ENCODE measurements at places on chromosomes 12 and 14.

GRCh38 chr12:89160716-89161123 is 191.6 kb downstream of the DUSP6 start:
- peak; percentile 55 for DNase-seq

DNA sequence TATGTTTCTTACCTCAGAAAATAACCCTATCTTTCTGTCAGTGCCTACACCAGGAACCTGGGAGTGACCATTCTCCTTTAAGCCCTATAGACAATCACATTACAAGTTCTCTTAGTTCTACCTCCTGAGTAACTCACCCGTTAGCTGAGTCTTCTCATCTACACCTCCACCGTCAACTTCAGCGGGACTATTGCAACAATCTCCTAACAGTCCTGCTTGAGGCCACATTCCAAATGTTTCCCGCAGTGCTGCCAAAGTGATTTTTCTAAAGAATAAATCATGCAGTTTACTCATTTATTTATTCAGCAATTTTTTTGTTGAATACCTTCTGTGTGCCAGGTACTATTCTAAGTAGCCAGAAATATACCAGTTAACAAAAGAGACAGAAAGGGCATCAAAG is 285.0 kb upstream of the GRIP1 start:
- no peak for DNase-seq

GRCh38 chr14:106652494-106652893 is 1126.1 kb downstream of the TMEM121 start:
- DNase-seq, result no peak

DNA sequence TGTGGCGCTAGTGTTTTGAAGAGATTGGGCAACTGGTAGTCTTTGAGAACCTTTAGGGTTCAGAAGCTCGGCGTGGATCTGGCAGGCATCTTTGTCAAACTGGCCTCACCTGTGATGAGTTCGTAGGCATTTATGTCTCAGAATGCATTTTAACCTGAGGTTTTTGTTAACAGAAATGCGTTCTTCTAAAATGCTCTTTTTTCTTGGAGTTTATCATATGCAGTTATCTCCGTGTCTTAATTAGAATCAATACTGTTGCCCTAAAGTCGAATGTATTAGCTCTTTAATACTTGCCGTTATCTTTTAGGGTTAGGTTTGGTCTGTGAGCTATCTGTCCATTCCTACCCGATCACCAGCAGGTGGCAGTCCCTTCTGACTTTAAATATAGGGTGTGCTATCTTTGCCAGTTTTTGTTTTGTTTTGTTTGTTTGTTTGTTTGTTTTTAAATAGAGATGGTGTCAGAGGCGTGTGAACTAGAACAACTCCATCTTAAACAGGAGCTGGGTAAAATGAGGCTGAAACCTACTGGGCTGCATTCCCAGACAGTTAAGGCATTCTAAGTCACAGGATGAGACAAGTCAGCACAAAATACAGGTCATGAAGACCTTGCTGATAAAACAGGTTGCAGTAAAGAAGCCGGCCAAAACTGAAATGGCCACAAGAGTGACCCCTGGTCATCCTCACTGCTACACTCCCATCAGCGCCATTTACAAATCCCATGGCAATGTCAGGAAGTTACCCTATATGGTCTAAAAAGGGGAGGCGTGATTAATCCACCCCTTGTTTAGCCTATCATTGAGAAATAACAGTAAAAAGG is 1.4 kb downstream of the ATF1 start:
- peak; percentile 65 for DNase-seq

DNA sequence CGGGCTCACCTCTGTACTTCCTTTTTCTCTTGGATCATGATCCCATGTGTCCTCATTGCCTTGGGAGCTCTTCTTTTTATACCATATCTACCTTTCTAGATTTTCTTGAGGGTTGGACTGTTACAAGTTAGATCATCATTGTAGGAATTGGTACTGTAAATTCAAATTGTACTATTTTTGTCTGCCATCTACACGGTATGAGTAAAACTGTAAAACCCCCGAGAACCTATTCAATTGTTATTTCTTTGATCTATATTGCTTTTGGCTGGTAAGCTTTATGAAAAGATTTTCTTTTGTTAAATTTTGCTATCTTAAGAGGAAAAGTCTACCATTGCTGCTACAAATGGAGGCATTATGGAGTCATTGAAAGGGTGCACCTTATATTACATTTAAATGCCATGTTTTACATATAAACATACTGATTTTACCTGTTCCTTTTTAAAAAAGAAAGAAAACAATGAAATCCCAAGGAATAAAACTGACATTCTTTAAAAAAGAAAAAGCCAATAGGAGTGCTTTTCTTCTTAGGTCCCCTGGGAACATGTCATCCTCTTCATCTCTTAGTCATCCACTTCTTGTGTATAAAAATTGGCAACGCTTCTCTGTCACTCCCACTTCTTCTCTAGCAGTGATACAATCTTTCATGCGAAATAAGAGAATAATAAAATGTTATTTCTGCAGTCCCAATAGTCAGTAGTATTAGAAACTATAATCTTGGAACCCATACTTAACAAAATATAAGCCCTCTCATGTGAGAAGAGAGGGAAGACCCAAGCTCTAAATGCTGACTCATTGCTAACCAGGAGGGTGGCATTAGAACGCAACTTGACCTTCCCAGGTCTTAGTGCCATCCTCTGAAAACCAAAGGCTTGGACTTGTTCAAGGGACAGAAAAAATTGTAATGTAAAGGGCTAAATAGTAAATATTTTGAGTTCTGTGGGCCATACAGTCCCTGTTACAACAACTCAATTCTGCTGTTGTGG is 20.4 kb downstream of the RGS6 start:
- DNase-seq, result no peak

DNA sequence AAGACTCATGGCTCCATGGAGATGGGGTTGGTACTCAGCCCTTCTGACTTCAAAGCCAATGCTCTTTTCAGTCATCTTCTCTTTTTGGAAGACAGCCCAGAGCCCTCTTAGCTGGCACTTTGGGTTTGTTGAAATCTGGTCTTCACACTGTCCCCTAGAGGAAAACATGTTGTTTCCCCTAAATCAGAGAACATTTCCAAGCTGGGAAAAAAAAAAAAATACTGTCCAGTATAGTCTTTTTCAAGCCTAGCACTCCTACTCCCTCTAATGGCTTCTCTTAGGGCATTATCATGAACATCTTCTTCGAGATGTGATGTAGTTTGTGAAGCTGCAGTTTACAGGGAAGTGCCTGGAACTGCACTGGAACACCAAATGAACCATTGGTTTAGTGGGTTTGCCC is 3.0 kb upstream of the ZC3H14 start:
- DNase-seq, result no peak

GRCh38 chr12:121003650-121004049 is 12.6 kb downstream of the C12orf43 start:
- no peak for DNase-seq

- no peak for DNase-seq
Measured at GRCh38 chr14:66315548-66315947, 170.6 kb upstream of the CCDC196 start.

- DNase-seq, result no peak
Measured at GRCh38 chr12:79364197-79364596, 326.6 kb downstream of the PAWR start.

- DNase-seq, result peak; percentile 77
Measured at GRCh38 chr12:25364529-25365339, 114.0 kb upstream of the KRAS start.

GRCh38 chr12:88591343-88591742 is 11.1 kb upstream of the KITLG start:
- no peak for DNase-seq

- DNase-seq, result no peak
Measured at GRCh38 chr14:90405755-90406154, 8.9 kb downstream of the CALM1 start.

GRCh38 chr12:3595721-3596120 is 104.7 kb downstream of the PRMT8 start:
- no peak for DNase-seq

- DNase-seq, result no peak
Measured at GRCh38 chr12:28866296-28866695, 282.8 kb upstream of the FAR2 start.

- no peak for DNase-seq
Measured at GRCh38 chr12:121715862-121716435, 3.4 kb downstream of the TMEM120B start.

- DNase-seq, result no peak
Measured at GRCh38 chr14:95197551-95197950, 40.2 kb upstream of the DICER1 start.

DNA sequence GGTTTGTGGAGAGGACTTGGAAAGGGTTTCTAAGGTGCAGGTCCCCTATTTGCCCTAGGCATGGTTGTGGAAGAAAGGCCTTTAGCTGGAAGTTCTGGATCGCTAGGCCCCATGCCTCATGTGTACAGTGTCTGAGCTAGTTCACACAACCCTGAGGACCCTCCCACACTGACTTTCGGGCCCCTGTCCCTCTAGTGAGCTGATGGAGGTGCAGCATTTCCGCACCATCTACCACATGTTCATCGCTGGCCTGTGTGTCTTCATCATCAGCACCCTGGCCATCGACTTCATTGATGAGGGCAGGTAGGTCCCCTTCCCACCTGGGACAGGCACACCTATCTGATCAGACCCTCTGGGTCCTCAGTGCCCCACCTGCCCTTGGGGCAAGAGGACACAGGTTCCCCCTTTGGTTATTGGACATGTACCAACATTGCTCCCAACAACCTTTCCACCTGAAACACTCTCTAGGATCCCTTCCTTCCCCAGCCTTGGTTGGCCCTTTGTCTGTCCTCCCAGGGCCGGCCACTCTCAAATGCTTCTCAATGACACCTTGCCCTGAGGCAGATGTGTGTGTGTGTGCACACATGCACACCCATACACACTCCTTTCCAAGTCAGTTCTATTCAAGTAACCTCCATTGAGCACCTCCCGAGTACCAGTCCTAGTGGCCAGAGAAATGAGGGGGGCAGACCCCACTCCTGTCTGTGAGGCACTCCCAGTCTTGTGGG is 2.6 kb downstream of the SOAT2 start:
- DNase-seq, result no peak

DNA sequence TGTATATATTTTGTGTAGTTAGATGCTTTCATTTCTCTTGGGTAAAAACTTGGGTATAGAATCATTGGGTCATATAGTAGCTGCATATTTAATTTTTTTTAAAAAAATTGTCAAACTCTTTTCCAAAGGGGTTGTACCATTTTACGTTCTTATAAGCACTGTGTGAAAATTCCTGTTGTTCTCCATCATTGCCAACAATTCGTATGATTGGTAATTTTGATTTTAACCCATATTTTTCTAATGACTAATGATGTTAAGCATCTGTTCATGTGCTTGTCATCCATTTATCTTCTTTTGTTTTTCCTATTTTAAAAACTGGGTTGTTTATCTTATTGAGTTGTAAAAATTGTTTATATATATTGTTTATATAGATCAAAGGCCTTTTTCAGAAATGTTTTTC is 77.4 kb downstream of the OTOGL start:
- DNase-seq, result no peak

DNA sequence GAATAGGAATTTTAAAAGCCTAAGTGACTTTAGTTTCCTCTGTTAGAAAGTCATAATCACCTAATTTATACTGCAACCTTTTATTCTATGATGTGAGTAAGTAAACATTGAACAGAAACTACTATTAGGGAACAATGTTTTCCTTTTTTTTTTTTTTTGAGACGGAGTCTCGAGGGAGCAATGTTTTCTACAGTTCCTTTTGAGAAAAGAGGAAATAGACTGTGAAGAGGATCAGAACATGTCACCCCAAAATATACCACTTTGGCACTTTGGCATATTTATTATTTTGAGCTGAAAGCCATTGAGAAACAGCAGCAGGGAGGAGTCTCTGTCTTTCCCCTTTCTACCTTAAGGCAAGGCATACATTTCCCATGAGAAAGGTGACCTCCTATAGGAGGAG is 162.7 kb upstream of the CNOT2 start:
- DNase-seq, result no peak

GRCh38 chr14:54480830-54481562 is 7.8 kb downstream of the GMFB start:
- no peak for DNase-seq

GRCh38 chr12:132761032-132761920 is at the start of gene ANKLE2:
ANKLE2 (minus strand) TSS chr12:132761832; CDS start chr12:132761798, 34 bp downstream.
- peak; percentile 65 for DNase-seq

DNA sequence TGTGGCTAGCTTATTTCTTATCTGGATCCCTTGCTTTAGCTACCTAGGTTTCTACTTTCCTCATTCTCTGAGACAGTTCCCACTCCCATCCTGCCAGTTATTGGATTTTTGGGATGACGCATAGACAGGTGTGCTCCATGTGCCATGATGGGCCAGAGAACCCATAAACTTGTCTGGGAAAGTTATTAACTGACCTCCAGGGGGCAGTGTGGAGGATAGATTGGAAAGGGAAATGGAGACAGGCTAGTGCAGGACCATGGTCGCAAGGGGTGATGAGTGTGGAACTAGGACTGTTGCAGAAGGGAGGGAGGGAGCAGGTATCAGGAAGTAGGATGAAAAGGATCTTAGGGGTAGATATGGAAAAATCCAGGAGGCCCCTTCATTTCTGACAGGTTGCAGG is 80.3 kb downstream of the ESRRB start:
- peak; percentile 35 for DNase-seq

GRCh38 chr12:9388379-9388778 is 180.2 kb upstream of the PZP start:
- no peak for DNase-seq

DNA sequence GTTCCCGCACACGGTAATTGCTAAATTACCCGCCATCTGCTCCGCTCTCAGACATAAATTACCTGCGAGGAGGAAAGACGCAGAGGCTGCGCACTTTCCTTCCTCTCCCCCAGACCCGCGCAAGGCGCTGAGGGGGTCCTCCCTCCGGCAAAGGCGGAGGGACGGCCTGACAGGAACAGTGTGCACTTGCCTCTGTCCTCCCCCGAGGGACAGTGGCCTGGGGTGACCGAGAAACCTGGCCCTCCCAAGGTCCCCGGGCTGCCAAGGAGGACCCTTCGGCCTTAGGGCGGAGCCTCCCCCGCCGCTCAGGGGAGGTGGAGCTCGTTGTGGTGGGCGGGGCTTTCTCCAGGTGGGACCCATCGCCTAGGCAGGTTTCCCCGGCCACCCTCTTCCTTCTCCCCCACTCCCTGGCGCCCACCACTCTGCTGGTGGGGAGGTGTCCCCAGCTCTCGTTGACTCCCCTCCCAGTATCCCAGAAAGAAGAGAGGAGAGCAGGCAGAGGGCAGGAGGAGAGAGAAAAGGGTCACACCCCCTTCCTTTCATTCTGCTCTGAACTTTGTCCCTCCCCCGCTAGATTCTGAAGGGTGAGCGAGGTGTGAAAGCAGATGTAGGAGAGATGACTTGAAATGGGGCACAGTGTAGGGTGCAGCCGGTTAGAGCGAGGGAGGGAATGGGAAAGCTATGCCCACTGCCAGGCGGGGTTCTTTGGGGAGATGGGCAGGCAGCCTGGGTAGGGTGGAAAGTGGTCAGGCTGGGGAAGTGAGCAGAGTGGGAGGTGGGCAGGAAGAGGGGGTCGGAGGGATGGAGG is 11.4 kb upstream of the CALCOCO1 start:
- DNase-seq, result no peak

GRCh38 chr12:19572920-19573558 is 133.7 kb downstream of the AEBP2 start:
- peak; percentile 47 for DNase-seq
